ENCODE measurements at places on chromosomes 11 and 22.
A peak's percentile ranks its signal among the peaks of the same experiment; 100 is the strongest.

- peak; percentile 65 for DNase-seq
Measured at GRCh38 chr11:128334311-128335044, 252.9 kb downstream of the ETS1 start.

GRCh38 chr22:39185601-39186012, 33.1 kb upstream of the CBX7 start:
- peak; percentile 72 for DNase-seq

- no peak for DNase-seq
Measured at GRCh38 chr11:134742224-134742612, 330.2 kb upstream of the B3GAT1 start.

- no peak for DNase-seq
Measured at GRCh38 chr22:29816980-29817379, 21.1 kb downstream of the ASCC2 start.

GRCh38 chr11:39741066-39741465, 1718.4 kb downstream of the LRRC4C start:
- no peak for DNase-seq

DNA sequence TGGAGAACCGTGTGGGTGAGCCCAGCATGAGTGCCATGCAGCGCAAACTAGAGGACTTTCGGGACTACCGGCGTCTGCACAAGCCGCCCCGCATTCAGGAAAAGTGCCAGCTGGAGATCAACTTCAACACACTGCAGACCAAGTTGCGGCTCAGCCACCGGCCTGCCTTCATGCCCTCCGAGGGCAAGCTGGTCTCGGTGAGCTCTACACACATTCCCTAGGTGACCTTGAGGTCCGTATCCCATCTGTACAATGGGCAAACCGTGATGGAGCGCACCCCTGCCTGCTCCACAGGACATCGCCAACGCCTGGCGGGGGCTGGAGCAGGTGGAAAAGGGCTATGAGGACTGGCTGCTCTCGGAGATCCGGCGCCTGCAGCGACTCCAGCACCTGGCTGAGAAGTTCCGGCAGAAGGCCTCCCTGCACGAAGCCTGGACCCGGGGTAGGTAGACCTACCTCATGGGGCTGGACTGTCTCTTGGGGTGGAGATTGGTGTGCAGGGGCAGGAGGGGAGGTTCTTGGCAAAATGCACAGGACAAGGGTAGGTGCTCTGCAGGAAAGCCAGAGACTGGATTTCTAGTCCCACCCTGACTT, 10.6 kb downstream of the CTSF start:
- DNase-seq = no peak

GRCh38 chr22:46424496-46424895, 89.0 kb downstream of the TRMU start:
- no peak for DNase-seq

- DNase-seq = peak; percentile 58
Measured at GRCh38 chr11:72625691-72626413, 48.4 kb downstream of the PDE2A start.

DNA sequence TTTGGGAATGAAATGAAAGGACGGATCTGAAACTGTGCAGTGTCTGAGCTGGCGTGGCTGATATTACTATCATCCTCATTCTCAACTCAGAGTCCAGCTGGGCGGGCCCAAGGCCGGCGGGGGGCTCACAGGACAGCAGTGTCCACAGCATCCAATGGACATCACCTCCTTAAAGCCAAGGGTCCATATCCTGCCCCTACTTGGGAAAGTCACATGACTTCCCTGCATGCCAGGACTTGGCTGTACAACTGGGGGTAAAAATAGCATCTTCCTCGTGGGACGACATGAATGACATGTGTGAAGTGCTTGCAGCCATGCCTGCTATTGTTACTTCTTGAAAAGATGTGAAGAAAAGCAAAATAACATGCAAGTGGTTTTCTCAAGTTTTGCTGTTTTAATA, 82.3 kb downstream of the TRMU start:
- DNase-seq = no peak

- no peak for DNase-seq
Measured at GRCh38 chr11:84117394-84117793, 831.2 kb upstream of the CCDC90B start.

GRCh38 chr22:33163815-33164214, 105.6 kb upstream of the SYN3 start:
- no peak for DNase-seq

DNA sequence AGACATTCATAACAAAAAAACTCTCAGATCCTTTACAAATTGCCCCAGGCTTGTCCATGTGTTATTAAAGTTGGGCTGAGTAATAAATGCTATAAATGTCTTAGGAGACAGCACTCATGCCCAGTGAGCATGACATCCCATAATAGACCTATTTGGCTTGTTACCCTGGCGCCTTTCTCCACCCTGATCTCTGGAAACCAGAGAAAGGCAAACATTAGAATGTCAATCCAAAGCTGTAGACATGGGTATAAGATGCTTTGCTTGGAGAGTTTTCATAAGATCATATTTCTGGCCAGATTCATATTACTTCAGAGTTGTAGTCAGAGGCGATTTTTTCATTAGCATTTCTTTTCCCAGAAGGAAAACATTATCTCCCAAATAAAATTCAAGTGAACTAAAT, 161.3 kb upstream of the UBASH3B start:
- DNase-seq = peak; percentile 36

DNA sequence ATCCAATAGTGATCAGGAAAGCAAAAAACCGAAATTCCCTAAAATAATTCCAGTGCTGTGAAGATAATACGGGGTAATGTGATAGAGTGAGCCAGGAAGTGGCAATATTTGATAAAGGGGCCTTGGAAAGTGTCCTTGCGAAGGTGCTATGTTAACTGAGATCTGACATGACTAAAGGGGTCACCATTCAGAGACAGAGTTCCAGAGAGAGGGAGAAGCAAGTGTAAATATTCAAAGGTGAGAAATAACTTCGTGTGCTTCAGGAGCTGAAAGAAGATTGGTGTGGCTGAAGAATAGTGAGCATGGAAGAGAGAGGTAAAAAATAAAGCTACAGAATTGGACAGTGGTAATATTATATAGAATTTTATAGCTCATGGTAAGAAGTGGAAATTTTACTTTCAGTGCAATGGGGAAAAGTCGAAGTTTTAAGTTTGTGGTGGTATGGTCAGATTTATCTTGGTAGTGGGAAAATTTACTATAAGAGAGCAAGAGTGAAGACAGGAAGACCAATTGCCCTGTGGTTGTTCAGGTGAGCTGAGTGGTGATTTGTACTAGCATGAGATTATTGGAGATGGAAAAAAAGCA, 164.5 kb downstream of the JRKL start:
- no peak for DNase-seq

GRCh38 chr11:839280-839623, 3.1 kb downstream of the POLR2L start:
- no peak for DNase-seq

DNA sequence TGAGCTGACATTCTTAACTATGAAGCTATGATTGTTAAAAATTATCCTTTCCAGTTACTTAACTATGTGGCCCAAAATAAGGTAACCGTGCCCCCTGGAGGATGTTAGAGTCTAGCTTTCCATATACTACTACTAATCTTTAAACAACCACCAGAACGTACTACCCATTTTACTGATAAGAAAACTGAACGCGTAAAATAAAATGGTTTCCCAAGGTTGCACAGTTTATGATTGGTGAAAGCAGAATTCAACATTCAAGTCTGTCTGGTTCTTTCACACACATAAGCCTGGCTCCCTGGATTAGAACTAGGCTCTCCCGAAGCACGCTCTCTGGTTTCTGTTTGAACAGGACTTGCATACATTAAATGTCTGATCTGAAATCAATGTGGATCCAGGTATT, 437.8 kb upstream of the CCDC90B start:
- DNase-seq = peak; percentile 39

- no peak for DNase-seq
Measured at GRCh38 chr11:130813638-130814037, 102.6 kb downstream of the SNX19 start.

DNA sequence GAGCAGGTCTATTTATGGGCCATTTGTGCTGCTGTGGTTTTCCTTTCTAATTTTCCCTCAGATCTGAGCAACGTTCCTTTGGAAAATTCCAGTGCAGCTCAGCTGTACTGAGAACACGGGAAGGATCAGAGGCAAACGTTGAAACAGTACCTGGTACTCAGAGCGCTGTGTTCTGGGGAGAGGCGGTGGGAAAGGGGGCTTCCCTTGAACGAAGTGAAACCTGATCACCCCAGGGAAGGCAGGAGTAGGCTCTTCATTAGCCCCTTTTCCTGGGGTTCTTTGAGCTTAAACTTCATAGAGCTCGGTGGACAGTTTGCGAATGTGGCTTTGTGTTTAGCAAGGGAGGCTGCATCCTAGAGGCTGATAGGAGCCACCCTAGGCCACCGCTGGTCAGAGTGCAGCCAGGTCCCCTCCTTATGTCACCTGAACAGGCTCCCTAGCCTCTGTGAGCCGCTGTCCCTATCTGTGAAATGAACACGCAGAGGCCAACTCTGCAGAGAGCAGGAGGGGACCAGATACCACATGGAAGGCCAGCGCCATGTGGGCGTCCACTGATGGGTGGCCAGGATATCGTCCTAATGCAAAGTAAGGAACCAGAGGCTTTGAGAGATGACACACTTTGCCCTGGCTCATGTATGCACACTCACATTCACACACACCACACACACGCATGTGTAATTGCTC, 1464.8 kb downstream of the BRD1 start:
- DNase-seq = no peak

GRCh38 chr22:48636746-48637145, 1190.9 kb downstream of the BRD1 start:
- no peak for DNase-seq

DNA sequence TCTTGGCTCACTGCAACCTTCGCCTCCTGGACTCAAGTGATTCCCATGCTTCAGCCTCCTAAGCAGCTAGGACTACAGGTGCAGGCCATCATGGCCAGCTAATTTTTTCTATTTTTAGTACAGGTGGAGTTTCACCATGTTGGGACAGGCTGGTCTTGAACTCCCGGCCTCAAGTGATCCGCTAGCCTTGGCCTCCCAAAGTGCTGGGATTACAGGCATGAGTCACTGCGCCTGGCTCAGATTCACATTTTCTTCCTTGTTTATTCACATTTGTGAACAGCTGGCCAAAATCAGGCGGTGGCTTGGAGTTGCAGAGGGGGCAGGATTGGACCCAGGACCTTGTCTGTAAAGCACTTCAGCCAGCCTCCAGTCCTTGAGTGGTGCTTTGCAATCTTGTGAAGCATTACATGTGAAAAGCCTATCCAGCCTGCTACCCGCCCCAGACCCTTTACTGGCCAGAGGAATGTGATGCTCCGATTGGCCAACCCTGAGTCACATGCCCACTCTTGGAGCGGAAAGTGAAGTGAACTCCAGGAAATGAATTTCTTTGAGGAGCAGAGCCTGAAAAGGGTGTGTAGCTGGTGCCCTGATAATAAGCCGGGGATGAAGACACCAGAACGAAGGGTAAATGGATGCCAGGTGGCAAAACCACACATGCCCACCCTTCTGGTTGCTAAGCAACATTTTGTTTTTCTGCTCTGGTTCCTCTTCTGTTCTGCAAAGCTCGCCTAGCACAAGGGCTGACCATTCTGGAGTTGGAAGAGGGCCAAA, 62.6 kb upstream of the PTPRJ start:
- peak; percentile 78 for DNase-seq

DNA sequence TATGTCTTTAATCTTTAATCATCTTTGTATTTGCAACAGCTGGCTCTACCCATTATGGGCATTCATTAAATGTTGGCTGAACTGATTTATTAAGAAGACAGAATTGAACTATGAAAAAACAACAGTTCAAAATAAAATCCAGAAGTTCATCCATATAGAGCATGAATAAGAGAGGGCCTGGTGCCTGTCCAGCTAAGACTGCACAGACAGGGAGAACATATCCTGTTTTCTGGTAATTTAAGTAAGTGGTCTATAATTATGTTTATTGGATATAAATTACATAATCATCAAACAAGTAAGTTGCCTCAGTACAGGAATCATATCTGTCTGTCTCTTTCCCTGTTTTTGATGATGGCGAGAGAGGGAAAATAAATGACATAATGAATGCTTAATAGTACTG, 137.2 kb downstream of the RBFOX2 start:
- no peak for DNase-seq

GRCh38 chr11:11977206-11977938, 31.1 kb downstream of the DKK3 start:
- DNase-seq = peak; percentile 89

- peak; percentile 52 for DNase-seq
Measured at GRCh38 chr11:115961159-115962003, 457.2 kb upstream of the CADM1 start.

DNA sequence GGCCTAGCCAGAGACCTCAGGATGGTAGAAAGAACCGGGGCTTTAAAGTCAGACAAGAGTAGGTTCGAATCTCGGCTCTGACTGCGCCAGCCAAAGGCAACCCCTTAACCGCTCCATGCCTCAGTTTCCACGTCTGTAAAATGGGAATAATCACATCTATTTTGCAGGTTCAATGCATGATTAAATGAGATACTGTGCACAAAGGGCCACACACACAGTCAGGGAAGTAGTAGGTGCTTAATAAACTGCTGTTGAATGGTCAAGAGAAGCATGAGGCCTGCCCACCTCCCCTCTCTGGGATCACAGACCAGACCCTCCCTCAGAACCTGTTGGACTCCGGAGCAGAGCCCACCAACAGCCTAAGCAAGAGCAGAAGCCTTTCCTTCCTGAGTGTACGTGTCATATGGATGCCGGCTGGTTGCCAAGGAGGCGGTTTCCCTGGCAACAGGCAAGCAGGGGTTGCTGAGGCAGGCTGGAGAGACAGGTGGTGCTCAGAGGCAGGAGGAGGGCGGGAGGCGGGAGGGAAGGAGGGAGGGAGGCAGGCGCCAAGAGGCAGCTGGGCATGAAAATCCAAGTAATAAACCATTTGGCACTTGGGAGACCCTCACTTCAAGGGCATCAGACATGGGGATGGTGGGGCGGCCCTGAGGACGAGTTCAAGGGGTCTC, 43.9 kb downstream of the NFAM1 start:
- DNase-seq = peak; percentile 71

DNA sequence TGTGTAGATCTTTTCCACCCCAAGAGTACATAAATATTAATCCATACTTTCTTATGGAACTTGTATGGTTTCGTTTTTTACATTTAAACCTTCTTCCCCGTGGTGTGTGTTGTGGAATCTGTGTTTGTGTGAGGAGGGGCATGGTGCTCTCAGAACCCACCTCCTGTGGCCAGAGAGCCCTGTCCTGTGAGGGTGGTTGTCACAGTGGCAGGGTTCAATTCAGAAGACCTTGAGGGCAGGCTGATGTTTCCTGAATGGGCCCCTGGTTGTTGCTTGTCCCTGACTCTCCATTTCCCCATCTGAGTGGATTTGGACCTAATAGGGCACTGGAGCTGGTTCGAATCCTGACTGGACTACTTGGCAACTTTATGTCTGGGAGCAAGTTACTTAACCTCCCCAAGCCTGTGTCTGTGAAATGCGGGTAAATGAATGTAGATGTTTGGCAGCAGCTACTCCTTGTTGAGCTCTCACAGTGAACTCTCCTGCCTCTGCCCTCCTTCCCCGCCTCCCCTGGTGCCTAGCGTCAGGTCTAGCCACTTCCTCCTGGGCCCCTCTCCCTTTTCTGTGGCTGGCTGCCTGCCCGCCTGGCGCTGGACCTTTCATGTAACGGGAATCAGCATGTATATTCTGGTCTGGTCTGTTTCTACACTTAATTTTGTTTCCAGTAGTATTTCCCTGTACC, 7.3 kb downstream of the NEAT1 start:
- peak; percentile 85 for DNase-seq
